ENCODE measurements at places on chromosomes 16 and 17. TPM values are rescaled to one million over a fixed set of nuclear protein-coding genes. Genes with fewer than 3 reads are reported as not detected.
A peak's percentile ranks its signal among the peaks of the same experiment; 100 is the strongest.

GRCh38 chr16:8623634-8624033 lies 2.1 kb downstream of the METTL22 start:
- DNase-seq, result no peak

DNA sequence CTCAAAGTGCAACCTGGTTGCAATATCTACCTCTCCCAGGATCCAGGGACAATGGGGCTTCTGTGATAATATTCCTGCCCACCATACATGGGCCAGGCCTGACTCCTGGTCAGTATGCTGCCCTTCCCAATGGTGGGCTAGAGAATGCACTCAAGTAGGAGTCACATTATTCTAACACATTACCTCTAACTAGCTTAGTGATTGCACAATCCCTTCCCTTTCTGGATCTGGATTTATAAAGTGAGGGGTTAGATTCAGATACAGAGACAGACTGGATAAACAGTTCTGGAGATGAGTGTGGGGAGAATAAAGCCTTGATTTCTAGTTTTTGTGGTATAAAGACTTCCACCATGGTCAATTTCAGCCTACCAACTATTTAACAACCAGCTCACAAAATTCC lies 33.0 kb downstream of the LYRM1 start:
- DNase-seq, result no peak

- peak; percentile 16 for DNase-seq
These were observed 405.5 kb upstream of the PSMD7 start for GRCh38 chr16:73891129-73891542.

- no peak for DNase-seq
These were observed 20.4 kb upstream of the XYLT1 start for GRCh38 chr16:17491140-17491662.

DNA sequence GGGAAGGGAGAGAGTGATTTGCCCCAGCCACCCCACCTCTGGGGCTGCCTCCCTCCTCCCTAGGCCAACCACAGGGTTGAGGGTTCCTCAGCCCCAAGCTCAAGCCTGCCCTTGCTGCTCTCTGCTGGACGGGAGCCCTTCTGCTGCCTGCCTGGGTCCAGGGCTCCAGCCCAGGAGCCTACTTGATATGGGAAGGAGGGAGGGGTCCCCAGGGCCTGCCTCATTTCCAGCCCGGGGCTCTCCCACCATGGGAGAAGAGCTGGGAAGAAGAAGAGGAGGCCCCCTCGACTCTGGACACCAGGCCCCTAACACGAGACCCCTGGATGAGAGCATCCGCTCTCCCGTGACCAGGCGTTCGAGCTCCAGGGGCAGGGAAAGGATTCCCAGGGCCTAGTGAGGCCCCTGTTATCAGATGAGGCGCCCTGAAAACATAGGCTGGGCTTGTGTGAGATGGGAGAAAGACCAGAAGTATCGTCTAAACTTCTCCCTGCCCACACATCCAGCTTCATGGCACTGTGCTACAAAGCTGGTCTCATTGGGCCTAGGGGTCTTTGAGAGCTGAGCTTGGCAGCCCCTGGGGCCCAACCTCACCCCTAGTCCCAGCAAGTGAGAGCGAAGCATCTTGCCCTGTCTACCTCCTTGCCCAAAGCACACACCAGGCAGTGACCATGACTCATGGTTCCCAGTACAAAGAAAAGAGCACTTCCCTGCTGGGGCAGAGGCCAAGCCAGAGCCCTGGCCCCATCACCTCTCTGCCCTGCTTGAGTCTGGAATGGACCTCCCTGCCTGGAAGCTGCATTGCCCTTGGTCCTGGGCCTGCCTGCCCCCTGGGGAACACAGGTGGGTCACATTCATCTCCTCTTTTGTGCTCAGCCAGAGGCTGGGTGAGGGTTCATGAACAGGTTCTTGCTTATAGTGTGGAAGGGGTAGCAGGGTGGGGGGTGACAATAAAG lies 987 bp downstream of the SLC16A5 start:
- DNase-seq, result no peak

Gene KRTAP9-4
- polyA plus RNA-seq, result not detected

Gene VAT1L
- 4.5 TPM for polyA plus RNA-seq

- no peak for DNase-seq
These were observed 2.2 kb downstream of the TMC8 start for GRCh38 chr17:78132767-78133178.

DNA sequence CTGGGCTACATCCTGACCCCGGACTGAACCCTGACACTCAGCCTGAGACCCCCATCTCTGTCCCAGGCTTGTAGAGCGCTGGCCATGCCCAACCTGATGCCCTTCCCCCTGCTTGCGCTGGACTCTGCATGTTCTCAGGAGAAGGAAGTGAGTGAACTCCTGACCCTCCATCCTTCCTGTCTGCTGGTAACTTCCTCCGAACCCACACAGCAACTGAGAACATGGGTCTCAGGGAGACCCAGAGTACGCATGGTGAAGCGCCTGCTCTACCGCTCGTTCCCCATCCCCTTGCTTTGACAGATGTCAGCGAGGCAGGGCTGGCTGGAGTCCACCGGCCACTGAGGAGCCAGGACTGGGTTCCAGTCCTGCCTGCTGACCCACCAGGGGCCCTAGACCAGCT lies 6.1 kb downstream of the CAMKK1 start:
- DNase-seq, result no peak

Gene USP43
- polyA plus RNA-seq, result 1.9 TPM

Gene FZD2
- polyA plus RNA-seq, result 5.5 TPM

- no peak for DNase-seq
These were observed 199.1 kb upstream of the C17orf78 start for GRCh38 chr17:37176723-37177122.

- DNase-seq, result peak; percentile 70
These were observed 7.3 kb downstream of the DRC7 start for GRCh38 chr16:57701759-57702371.

DNA sequence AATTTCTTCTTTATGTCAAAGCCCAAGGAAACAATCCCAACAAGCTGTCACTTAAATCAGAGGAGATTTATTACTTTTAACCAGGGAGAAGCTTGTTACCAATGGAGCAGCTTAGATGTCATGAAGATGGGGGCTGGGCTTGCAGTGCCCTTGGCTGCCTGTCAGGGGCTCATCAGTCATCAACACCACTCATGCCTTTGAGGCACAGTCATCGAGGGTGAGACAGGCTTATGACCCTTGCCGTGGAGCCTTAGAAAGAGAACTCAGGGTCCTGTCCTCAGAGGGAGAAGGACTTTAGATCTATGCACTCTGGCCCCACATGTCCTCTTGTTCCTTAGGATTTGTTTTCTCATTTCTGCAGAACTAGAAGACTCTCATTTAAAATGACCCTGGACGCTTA lies 318.3 kb downstream of the CBLN1 start:
- DNase-seq, result no peak

DNA sequence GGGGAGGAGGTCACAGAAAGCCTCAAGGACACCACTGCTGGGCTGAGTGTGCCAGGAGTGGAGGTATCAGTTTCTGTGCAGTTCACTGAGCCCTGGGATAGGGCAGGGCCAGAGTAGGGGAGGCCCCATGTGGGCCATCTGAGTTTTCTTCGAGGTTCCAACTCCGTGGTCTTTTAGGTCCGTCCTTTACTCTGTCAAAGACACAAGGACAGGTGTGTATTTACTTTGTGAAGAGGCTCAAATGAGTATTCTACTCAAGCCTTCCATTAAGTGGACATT lies 59.5 kb downstream of the USP22 start:
- no peak for DNase-seq

DNA sequence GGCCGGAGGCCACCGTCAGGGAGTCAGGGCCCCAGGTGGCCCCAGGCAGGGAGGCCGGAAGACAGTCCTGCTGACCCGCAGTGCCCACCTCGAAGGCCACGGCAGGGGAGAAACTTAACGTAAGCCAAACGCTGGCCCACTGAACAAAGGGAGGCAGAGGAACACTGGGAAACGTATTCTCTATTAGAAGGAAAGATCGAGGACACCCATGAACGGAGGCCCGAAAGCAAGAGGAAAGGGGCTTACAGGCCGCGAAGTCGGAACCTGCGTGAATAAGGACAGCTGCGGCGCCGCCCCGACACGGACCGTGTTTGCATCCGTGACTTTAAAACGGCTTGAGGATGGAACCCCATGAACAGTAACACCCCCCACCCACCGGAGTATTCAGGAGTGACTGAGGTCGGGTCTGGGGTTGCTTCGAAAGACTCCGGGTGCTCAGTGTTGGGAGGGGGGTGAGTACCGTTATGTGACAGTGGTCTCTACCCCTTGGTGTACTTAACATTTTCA lies 102.4 kb upstream of the METRNL start:
- no peak for DNase-seq

GRCh38 chr16:82197540-82198240 lies 27.7 kb upstream of the MPHOSPH6 start:
- DNase-seq, result no peak

DNA sequence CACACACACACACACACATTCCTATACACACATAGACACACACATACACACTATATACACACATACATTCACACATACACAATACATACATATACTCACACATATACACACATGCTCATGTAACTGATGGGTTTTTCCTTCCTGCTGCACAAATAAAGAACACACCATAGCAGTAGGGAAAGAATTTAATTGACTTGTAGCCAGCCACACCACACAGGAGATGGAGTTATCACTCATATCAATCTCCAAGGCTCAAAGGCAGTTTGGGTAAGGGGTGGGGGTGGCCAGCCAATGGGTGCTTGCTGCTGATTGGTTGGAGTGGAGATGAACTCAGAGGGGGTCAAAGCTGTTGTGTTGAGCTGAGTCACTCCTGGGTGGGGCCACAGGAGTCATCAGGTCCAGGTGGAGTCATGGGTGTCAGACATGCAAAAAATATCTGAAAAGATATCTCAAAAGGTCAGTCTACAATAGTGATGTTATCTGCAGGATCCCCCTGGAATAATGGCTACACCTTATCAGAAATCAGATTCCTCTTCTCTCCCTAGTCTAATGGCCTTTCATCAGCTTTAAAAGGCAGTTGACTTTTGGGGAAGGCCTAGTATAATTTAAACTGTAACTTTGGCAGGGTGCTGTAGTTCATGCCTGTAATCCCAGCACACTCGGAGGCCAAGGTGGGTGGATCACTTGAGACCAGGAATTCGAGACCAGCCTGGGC lies 46.1 kb downstream of the WSB1 start:
- DNase-seq, result no peak

- DNase-seq, result no peak
These were observed 202.5 kb upstream of the MON1B start for GRCh38 chr16:76988526-76988925.

Gene HBM
- not detected for polyA plus RNA-seq

- DNase-seq, result no peak
These were observed 77.8 kb upstream of the CLEC18B start for GRCh38 chr16:74499114-74499513.

DNA sequence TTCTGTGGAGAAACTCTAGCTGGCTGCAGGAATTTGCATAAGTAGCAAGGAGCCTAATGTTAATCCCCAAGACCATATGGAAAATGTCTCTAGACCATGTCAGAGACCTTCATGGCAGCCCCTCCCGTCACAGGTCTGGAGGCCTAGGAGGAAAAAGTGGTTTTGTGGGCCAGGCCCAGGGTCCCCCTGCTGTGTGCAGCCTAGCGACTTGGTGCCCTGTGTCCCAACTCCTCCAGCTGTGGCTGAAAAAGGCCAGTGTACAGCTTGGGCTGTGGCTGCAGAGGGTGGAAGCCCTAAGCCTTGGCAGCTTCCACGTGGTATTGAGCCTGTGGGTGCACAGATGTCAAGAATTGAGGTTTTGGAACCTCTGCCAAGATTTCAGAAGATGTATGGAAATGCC lies 306.9 kb upstream of the CA10 start:
- DNase-seq, result no peak

DNA sequence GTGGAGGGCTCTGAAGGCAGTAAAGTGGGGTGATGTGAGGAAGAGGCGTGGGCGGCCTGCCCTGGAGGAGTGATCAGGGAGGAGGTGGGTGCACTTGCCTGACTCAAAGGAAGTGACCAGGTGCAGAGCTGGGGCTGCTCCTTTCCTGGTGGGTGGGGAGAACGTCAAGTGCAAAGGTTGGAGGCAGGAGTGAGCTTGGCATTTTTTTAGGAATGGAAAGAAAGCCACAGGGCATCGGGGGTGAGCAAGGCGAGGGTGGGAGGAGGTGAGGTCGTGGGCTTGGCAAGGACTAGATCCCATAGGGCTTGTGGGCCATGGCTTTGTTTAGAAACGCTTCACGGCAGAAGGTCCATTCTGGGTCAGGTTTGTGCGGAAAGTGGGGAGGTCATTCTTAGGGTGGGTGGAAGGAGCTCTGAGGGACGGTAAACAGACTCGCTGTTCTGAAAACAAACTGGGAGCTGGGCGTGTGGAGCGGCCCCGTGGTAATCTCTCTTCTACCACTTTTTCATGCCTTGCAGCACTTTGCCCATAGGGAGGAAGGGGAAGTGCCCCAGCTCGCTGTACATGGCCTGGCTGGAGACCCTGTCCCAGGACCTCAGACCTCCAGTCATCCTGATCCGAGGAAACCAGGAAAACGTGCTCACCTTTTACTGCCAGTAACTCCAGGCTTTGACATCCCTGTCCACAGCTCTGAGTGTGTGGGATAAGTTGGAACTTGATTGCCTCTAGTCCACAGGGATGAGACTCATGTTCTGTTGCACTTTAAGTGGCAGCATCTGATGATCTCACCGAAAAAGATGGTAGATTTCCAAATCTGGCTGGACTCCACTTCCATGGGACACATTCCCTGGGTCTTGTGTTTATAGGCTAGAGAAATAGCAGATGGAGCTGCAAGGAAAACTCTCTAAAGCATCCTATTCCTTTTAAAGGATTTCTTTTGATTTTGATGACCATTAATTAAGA lies 18.9 kb upstream of the HERPUD1 start:
- no peak for DNase-seq

DNA sequence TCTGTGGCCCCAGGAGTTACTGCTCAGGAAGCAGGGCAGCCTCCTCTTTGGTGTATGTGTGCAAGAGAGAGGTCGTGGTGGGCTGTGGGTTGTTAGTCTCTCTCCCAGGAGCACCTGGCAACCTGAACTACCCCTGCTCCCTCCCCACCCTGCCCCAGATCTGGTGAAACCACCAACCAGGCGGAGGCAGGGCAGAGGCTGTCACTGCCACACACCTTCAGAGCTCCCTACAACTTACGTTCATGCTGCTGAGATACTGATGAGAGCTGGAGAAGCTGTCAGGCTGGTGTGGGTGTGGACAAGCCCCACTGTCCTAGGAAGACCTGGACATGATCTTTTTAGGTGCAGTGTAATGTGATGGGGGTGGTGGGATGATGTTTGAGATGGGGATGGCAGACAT lies 24.3 kb downstream of the GOSR2 start:
- DNase-seq, result no peak

Gene SDR42E2
- not detected for polyA plus RNA-seq

- peak; percentile 51 for DNase-seq
These were observed 5.8 kb upstream of the OGFOD3 start for GRCh38 chr17:82424001-82424862.

DNA sequence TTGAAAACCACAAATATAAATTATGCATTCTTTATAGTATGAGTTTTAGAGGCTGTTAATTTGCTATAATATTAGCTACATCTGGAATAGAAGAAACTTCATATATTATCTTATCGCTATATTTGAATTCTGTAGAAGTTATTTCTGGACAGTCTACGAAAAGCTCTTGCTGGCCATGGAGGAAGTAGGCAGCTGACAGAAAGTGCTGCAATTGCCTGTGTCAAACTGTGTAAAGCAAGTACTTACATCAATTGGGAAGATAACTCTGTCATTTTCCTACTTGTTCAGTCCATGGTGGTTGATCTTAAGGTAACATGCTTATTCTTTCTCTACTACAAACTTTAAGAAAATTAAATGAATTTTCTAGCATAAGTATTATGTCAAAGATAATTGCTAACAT lies 96.8 kb downstream of the OMG start:
- no peak for DNase-seq
